ENCODE measurements at places on chromosomes 6 and 20. TPM values are rescaled to one million over a fixed set of nuclear protein-coding genes. Genes with fewer than 3 reads are reported as not detected.

GRCh38 chr20:22795871-22796270 lies 211.5 kb upstream of the FOXA2 start:
- DNase-seq: peak; percentile 95

The SPINT4 gene
- total RNA-seq: not detected

The MRPS18B gene
- total RNA-seq: 57.7 TPM

DNA sequence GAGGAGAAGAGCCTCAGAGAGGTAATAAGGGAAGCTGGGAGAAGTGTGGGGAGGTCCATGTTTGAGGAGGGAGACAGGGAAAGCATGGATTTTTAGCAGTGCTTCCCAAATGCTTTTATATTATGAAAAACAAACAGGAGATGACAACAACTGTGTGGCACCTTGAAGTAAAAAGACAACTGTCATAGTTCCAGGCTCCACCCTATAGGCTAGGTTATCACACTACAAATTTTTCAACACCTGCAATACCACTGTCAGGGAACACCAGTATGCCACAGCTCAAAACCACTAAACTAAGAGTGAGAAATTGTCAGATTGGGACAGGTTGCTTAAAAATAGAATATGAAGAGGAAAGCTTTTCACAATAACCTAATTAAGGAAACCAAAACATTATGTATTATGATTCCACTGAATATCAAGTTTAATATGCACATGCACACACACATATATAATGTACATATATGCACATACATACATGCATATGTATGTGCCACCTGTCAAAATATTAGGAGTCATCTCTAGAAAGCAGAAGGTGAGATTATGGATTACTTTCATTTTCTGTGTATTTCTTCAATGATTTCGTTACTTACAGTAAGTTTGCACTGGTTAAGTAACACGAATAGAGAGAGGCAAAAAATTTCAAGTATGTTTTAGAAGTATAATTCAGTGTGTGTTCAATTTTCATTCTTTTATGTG lies 261.2 kb downstream of the PTPRK start:
- no peak for DNase-seq

DNA sequence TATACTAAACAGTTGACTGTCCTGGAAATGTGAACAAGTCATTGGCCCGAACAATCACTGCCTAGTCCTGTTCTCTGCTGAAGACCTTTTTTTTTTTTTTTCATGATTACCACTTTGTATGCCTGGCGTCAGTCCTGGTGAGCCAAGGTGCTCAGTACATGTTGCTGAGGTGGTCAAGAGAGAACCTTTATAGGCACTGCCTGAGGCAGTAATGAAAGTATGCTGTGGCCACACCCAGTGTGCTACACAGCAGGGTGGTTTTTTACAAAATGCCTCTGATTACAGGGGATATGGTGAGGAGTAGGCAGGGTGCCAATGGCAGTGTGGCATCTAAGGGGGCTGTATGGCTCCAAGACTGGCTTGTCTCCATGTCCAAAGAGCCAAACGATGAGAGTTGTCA lies 135.1 kb upstream of the ENPP5 start:
- no peak for DNase-seq
